Myocyte (in vitro differentiated cells): ENCODE measurements at places on chromosomes 4 and X.
A peak's percentile ranks its signal among the peaks of the same experiment; 100 is the strongest.

DNA sequence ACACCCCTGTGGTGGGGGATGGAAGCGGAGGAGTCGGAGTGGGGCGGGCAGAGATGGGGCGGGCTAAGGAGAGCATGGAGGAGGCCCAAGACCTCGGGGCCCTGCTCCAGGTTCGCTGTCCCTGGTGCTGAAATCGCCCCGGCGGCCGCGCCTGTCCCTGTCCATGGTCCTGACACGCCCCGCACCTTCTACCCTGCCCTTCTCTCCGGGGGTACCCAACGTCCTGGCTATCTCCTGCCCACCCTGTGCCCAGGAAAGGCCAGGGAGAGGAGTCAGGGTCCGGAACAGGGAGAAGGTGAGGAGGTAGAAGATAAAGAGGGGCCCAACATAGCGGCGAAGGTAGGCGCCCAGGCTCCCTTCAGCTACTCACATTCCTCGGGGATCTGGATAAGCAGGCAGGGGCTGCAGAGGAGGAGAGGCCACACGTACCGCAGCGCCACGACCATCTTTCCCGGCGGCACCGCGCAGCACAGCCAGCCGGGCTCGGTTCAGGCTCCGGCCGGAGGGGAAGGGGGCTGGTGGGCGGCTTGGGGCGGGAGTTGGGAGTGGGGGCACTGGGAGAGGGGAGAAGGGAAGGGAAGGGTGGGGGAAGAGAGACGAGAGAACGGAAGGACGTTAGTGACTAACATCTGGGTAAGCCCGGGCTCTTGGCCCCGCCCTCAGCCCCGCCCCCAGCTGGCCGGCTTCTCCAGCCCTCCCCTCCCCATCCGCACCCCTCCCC lies 10.4 kb downstream of the L1CAM start:
- peak; percentile 31 for DNase-seq

- DNase-seq: peak; percentile 65
These were observed 999.0 kb upstream of the ADGRL3 start for GRCh38 chr4:60201052-60201673.

GRCh38 chr4:86596807-86597206 lies 2.7 kb downstream of the PTPN13 start:
- DNase-seq: no peak

DNA sequence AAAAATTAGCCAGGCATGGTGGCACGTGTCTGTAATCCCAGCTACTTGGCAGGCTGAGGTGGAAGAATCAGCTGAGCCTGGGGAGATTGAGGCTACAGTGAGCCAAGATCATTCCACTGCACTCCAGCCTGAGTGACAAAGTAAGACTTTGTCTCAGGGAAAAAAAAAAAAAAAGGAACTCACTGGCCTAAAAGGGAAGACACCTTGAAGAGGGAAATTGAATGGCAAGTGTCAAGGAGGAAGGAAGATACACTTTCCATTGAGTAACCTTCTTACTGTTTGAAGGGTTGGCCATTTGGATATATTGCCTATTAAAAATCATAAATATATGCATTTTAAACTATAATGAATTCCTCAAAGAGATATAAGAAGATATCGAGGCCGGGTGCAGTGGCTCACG lies 147.5 kb upstream of the FAM241A start:
- no peak for DNase-seq

DNA sequence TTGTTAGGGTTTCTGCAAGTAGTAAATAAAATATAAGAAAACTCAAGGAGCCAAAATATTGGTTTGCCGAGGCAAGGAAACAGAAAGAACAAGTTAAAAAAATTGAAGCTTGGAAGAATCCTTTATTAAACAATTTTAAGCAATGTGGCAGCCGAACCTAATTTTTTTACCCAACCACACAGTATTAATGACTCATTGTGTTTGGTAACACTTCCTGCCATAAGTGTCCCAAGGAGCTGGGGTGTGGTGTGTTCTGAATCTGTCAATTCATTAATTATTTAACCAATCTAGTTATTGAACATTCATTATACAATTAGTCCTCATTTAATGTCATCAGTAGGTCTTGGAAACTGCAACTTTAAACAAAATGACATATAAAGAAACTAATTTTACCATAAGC lies 19.3 kb upstream of the CPE start:
- peak; percentile 32 for DNase-seq

DNA sequence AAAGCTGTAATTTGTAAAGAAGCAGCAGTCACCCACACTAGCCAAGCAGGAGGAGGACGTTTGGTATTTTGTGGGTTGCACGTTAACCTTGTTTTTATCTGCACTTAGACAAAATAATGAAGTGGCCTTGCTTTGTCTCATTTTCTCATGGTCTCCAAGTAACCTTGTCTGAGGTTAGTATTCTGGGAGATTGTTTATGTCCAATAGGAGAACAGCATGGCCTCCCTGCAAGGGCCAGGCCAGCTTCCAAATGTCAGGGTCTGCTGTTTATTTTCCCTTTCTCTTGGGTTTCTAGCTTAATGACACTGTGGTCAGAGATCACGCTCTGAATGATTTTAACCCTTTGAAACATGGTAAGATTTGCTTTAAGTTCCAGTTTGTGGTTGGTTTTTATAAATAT lies 29.9 kb downstream of the PNMA6E start:
- DNase-seq: no peak

GRCh38 chr4:165364452-165365080 lies 14.2 kb upstream of the CPE start:
- DNase-seq: no peak

DNA sequence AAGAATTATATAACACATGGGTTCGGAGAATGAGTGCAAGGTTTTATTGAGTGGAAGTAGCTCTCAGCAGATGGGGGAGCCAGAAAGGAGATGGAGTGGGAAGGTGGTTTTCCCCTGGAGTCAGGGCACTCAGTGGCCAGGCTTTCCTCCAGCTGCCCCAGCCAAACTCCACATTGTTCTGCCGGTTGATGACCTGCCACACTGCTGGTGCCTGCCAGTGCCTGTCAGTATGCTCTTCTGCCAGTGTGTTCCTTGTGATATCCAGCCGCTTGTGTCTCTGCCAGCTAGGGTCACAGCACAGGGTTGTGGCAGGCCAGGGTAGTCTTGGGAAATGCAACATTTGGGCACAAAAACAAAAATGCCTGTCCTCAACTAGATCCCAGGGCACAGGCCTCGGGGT lies 604.8 kb upstream of the TECRL start:
- no peak for DNase-seq

GRCh38 chr4:794900-795725 lies 30.8 kb downstream of the CPLX1 start:
- DNase-seq: no peak
